GM23338 (cell line): ENCODE measurements at places on chromosomes 1 and 21. TPM values are rescaled to one million over a fixed set of nuclear protein-coding genes. Genes with fewer than 3 reads are reported as not detected.

DNA sequence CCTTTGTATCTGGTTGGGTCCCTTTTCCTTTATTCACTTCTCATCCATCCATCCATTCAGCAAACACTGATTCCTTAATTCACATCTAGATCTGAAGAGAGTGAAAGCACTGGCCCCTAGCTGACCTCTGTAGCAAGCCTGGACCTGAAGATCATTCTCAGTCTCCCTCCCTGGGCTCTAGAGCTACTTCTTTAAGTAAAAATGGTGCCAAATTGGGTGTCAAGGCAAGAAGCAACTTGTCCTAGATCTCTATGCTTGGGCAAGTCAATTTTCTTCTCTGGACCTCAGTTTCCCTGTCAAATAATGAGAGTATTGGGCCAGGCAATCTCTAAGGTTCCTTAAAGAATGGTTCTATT is 36.1 kb downstream of the PLXNA2 start:
- no peak for DNase-seq

GRCh38 chr21:39647476-39647875 is 34.7 kb downstream of the B3GALT5 start:
- no peak for DNase-seq

The CFAP57 gene
- total RNA-seq: 0.38 and 1.6 TPM in 2 replicates

- DNase-seq: no peak
Measured at GRCh38 chr21:23162198-23162946, 2164.2 kb downstream of the NCAM2 start.

The CA14 gene
- 41.3 and 42.9 TPM in 2 replicates for total RNA-seq

The RNU1-1 gene
- under 0.01 TPM in 1 of 2 replicates, not detected in the other for total RNA-seq

The GJA4 gene
- total RNA-seq: 1.7 and 2.2 TPM in 2 replicates

GRCh38 chr1:11458811-11459275 is 20.1 kb upstream of the DISP3 start:
- no peak for DNase-seq

The GOLT1A gene
- total RNA-seq: 3.0 and 7.0 TPM in 2 replicates

DNA sequence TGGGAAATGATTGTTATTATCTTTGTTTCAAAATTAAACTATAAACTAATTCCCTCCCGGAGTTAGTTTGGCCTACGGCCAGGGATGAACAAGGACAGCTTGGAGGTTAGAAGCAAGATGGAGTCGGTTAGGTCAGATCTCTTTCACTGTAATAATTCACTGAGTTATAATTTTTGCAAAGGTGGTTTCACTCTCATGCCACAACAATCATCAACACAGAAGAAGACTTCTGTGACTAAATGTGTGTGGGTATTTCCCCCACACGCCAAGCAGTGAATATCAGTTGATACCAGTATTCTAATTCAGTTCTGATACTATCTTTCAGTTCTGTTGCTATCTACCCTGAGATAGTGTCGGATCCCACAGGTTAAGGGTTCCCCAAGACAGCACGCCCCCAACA is 215.1 kb downstream of the S1PR1 start:
- no peak for DNase-seq

DNA sequence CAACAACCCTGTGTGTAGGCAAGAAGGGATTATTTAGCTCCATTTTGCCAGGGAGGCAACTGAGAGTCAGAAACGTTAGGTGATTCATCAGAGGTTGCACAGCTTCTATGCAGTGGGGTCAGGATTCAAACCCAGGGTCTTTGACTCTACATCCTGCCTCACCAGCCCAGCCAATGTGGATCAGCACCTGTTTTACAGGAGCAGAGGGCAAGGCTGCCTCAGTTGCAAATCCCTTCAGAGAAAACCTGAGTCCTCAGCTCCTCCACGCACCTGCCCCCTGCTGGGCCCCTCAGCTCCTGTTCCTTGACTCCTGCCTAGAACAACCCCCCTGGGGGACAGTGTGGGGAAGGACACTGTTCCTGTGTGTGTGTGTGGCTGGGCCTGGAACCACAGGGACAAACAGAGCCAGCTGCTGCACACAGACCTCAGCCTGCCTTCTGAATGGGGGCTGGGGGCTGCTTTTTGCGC is 61.6 kb downstream of the LRRN2 start:
- peak; percentile 80 for DNase-seq
